ENCODE measurements at places on chromosomes 11 and 22.
A peak's percentile ranks its signal among the peaks of the same experiment; 100 is the strongest.

DNA sequence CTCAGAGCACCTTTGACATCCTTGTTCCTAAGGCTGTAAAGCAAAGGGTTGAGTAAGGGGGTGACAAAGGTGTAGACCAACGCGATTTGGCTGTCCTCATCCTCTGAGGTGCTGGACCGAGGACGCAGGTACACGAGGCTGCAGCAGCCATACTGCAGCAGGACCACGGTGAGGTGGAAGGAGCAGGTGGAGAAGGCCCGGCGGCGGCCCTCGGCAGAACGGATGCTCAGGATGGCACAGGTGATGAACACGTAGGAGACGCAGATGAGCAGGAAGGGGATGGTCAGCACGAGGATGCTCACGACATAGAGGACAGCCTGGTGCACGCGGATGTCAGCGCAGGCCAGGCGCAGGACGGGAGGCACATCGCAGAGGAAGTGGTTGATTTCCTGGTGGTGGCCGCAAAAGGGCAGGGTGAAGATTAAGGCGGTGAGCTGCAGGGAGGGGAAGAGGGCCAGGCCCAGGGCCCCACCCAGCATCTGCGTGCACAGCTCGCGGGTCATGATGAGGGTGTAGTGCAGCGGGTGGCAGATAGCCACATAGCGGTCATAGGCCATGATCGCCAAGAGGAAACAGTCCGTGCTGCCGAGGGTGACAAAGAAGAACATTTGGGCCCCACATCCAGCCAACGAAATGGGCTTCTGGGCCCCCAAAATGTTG is 632 bp downstream of the OR10Q1 start:
- DNase-seq: no peak

DNA sequence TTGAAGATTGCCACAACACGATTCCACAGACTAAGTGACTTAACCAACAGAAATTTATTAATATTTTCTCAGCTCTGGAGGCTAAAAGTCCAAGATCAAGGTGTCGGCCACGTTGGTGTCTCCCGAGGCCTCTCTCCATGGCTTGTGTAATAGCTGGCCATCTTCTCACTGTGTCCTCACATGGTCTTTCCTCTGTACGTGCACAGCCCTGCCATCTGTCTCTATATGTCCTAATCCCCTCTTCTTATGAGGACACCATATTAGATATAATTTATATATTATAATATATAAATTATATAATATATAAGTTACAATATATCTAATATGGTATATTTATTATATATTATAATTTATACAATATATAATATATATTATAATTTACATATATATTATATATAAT is 25.1 kb upstream of the SCGB1A1 start:
- no peak for DNase-seq

DNA sequence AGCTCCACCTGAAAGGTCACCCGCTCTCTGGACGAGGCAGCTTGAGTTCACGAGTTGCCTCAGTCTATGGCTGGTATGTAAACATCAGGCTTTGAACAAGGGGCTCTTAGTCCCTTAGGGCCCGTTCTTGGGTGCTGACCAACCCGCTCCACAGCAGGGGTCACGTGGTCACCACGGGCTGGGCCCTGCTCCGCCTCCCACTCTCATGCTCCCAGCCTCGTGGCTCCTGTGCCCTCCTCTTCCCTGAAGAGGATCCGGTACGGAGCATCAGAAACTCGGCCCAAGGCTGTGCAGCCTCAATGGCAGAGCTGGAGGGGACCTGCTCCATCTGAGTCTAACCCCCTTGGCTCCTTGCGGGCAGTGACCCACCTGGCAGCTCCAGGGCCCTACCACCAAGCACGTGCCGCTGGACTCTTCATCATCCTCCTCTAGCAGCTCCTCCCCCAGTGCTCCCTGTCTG is 54.2 kb upstream of the TTLL12 start:
- DNase-seq: no peak

GRCh38 chr11:15569305-15570025 is 454.7 kb downstream of the INSC start:
- no peak for DNase-seq

GRCh38 chr11:43920598-43921419 is 21.6 kb upstream of the C11orf96 start:
- DNase-seq: no peak

GRCh38 chr11:132254906-132255305 is 884.5 kb downstream of the NTM start:
- no peak for DNase-seq

GRCh38 chr11:20669820-20670684 is 666 bp downstream of the NELL1 start:
- no peak for DNase-seq

GRCh38 chr11:69538854-69539253 is 57.4 kb downstream of the LINC01488 start:
- DNase-seq: no peak

DNA sequence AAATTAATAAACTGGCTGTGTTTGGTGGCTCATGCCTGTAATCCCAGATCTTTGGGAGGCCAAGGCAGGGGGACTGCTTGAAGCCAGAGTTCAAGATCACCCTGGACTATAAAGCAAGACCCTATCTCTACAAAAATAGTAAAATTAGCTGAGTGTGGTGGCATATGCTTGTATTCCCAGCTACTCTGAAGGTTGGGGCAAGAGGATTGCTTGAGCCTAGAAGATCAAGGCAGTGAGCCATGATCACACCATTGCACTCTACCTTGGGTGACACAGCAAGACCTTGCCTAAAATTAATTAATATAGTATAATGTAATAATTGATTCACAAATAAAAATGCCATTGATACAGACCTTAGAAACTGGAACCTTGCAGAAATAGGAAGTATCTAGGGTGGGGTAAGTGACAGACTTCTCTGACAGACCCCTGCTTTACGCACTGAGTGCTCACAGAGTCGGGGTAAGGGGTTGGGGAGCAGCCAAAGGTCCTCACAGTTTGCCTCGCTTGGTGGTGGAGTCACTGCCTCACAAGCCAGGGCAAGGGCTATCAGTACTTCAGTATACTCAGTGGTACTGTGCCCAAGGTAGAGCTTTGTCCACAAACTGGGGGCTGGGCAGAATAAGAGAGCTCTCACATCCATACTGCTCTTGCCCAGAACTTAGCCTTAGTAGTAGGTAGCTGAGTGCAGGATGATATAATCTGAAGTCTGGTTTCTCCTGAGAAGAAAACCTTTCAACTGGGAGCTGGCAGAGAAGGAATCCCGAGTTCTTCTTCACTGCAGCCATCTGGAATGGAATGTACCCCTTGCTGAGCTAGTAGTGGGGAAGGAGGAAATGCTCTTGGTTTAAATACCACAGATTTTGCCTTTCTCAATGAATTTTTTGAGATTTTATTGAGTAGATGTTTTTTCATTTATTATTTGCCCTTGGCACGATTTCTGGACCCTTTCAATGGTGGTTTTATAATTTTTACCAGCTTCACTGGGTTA is 65.5 kb downstream of the EMSY start:
- no peak for DNase-seq

GRCh38 chr11:37264783-37265182 is 666.7 kb upstream of the RAG2 start:
- DNase-seq: no peak

DNA sequence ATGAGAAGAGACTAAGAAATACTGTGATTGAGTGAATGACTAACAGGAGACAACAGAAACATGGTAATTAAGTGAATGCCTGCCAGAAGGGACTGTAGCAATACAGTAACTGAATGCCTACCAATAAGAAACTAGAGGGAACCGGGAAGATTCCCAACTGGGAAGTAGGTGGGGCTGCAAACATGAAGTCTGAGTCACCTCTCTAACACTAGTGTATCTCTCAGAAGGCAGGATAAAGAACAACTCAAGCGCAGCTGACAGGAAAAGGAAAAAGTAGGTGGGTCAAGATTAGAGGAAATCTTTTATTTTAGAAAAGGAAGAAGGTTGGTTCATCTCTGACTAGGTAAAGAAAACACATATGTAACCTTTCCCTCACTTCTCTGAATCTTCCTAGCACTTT is 14.0 kb downstream of the C11orf42 start:
- no peak for DNase-seq

- no peak for DNase-seq
Observed at GRCh38 chr11:101030692-101031091, 98.9 kb downstream of the PGR start.

- peak; percentile 53 for DNase-seq
Observed at GRCh38 chr11:107858217-107859070, at the start of gene SLC35F2. SLC35F2 (minus strand) TSS chr11:107858787; CDS start chr11:107858767, 20 bp downstream.

- DNase-seq: no peak
Observed at GRCh38 chr11:57792870-57793269, 31.3 kb downstream of the CTNND1 start.
